Common myeloid progenitor, CD34-positive (primary cell): ENCODE measurements at places on chromosomes 11 and 22.

GRCh38 chr11:109439684-109440083 is 17.7 kb downstream of the C11orf87 start:
- no peak for DNase-seq

- no peak for DNase-seq
Observed at GRCh38 chr11:125327518-125328224, 163.1 kb downstream of the PKNOX2 start.

GRCh38 chr11:8243458-8243857 is 20.2 kb downstream of the LMO1 start:
- no peak for DNase-seq

GRCh38 chr11:65423516-65424204 is 1.1 kb downstream of the NEAT1 start:
- DNase-seq: peak; percentile 21

GRCh38 chr11:75342966-75343870 is 8.2 kb downstream of the ARRB1 start:
- DNase-seq: peak; percentile 45

GRCh38 chr11:76808171-76808570 is 25.0 kb downstream of the TSKU start:
- no peak for DNase-seq

DNA sequence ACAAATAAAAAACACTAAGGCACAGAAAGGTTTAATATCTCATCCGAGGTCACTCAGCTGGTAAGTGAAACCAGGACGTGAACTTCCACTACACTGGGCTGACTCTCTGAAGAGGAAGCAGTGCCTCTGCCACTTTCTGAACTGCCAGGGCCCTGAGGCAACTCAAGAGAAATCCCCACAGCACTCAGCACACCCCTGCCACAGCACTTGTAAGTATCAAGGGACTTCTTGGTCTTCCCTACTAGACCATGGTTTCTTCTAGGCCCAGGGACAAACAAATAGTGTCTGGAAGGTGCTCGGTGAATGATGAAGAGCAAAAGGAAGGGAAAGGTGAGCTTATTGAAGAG is 49.7 kb downstream of the RPL27A start:
- no peak for DNase-seq

DNA sequence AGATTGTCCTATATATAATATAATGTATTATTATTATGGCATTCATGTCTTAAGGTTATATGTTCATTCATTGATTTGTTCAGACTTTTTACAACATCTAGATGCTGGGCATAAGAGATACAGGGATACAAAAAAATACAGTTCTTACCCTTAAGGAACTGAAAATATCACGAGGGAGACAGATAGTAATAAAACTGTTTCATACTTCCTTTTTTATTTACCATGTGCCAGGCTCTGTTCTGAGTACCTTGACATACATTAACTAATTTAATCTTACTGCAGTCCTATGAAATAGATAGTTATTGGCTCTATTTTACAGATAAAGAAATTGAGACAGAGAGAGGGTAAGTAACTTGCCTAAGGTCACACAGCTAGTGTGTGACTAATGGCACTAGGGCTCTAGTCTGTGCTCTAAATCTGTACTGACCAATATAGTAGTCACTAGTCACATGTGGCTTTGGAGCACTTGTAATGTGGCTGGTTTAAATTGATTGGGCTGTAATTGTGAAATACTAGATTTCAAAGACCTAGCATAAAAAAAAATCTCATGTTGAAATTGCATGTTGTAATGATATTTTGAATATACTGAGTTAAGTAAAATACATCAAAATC is 21.3 kb downstream of the TRIM44 start:
- no peak for DNase-seq

- no peak for DNase-seq
Observed at GRCh38 chr11:130641876-130642275, 193.4 kb downstream of the ADAMTS15 start.

- DNase-seq: no peak
Observed at GRCh38 chr11:9008011-9008550, 4.3 kb upstream of the NRIP3 start.

GRCh38 chr22:31917227-31917921 is 27.0 kb upstream of the YWHAH start:
- DNase-seq: no peak

GRCh38 chr11:44743959-44744557 is 17.3 kb downstream of the TSPAN18 start:
- DNase-seq: no peak

DNA sequence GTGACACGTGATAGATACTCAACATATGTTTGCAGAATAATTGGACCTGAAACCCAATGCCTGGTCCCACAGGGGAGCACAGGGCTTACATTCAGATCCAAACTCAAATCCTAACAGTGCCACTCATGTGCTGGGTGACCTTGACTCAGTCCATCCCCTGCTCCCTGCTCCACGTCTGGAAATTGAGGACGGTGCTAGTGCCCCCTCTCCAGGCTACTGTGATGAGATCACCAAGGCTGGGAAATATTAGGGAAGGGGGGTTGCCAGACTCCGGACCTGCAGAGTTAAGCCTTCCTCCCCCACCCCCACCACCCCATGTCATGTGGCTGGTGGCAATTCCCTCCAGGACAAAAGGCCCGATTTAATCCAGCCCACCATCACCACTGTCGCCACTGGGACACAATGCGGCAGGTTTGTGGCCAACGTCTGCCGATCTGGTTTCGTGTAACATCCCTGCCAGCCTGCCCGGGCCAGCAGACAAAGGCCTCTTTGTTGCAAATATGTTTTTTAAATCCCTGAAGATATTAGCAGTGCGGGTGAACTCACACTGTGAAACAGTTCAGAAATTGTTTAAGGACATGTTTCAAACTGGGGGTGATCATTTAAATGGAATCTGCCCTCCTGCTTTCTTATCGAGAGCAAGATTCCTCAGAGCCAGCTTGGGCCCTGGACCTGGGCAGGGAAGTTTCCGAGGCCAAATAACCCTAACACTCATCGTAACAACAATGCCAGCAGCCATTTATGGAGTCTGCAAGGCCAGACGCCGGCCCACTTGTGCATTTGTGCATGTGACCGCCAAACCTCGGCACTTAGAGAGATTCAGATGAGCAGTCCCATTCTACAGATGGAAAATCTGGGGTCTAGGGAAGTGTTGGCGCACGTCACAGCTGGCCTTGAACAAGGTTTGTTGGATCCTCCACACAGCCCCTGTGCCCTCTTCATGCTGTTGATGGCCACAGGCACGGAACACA is 19.6 kb upstream of the MN1 start:
- no peak for DNase-seq

DNA sequence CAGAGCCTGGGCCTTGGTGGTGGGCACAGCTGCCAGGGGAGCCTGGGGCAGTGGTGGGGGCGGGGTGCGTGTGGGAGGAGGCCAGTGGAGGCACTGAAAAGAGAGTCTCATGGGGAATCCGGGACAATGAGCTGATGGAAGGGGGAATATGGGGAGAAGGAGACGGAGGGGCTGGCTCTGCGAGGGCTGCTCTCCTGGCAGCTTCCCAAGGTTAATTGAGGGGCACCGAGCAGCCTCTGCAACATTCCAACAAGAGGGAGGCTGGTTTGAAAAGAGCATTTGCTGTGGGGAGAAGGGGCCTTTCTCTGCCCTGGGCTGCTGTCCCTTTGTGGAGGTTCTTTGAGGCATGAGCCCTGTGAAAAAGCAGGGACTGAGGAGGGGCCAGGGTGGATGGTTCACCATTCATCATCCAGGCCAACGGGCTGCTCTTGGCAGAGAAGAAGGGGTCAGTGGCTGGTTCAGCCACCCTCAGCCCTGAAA is 9.4 kb upstream of the IGSF9B start:
- no peak for DNase-seq

GRCh38 chr11:128553662-128554362 is 33.5 kb downstream of the ETS1 start:
- no peak for DNase-seq

DNA sequence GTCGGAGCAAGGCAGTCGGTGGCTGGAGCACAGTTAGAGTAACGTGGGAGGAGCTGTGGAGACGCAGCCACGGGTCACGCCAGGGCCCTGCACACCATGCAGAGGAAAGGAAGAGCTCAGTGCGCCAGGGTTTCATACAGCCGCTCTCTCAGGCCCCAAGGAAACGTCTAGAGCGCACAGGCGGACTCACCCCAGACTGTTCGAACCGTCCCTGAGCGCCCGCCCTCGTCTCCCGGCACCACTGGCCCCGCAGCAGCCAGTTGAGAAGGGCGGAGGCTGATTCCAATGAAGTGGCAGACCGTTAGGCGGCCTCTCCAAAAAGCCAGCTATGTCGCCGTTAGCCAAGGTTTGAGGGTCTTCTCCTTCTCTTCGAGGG is 483 bp upstream of the HYLS1 start:
- DNase-seq: peak; percentile 64

DNA sequence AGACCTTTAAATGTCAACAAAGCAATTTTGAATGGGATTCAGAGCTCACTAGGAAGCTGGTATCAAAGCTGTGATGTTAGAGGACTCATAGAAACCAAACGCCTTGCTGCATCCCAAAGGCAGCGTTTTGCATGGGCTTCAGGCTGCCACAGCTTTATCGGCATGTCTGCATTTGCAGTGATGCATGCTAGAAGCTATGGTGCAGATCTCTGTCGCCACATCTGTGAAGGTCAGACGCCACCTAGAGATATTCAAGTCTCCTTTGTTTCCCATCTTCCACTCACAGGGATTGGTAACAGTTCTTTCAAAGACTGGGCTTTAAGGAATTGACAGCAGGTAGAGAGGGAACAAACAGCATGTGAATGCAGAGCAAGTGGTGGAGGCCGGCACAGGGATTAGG is 47.8 kb downstream of the NTM start:
- DNase-seq: no peak

- no peak for DNase-seq
Observed at GRCh38 chr11:64441127-64441526, 82.2 kb downstream of the RPS6KA4 start.

GRCh38 chr22:39621826-39622225 is 51.3 kb downstream of the CACNA1I start:
- no peak for DNase-seq

GRCh38 chr11:104163100-104164027 is 583 bp downstream of the PDGFD start:
- DNase-seq: peak; percentile 54

DNA sequence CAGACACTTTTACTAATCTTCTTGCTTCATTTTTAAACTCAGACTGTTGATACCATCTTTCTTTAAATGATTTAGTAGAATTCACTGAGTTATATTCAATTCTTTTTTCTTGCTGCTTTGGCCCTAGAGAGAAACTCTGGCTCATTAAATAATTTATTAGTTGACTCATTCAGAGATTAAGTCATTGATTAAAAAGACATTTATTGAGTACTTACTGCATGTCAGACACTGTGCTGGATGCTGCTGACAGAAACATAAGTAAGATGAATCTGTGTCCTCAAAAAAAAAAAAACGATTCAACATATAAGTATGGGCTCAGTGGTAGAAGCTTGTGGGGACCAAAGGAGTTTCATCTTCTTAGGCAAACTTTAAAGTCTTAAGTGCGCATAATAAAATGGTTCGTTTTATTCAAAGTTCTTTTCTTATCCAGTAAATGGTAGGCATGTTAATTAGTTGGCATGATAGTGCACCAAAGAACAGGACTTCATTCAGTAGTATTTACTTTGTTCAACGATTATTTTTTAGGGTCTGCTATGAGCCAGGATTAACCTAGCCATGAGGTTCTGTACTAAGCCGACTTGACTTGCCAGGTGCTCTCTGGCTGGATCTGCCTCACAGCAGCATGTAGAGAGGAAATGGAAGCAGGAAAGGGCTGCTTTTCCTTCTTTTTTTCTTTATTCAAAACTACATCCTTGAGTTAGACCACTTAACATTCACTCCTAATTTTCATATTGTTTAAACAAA is 281.0 kb upstream of the CTSC start:
- no peak for DNase-seq

- peak; percentile 75 for DNase-seq
Observed at GRCh38 chr22:39545386-39546365, 13.1 kb upstream of the RPS19BP1 start.

DNA sequence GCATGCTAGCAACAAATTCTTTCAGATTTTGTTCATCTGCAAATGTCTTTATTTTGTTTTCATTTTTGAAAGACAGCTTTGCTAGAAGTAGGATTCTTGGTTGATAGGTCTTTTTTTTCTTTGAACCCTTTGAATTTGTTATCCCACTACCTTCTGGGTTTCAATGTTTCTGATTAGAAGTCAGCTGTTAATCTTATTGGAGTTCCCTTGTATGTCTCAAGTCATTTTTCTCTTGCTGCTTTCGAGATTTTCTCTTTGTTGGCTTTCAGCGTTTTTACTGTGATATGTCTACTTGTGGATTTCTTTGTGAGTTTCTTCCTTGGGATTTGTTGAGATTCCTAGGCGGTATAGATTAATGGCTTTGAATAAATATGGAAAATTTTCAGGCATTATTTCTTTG is 27.2 kb upstream of the MS4A8 start:
- peak; percentile 4 for DNase-seq

GRCh38 chr22:26945565-26945964 is 288.2 kb downstream of the MIAT start:
- DNase-seq: no peak

DNA sequence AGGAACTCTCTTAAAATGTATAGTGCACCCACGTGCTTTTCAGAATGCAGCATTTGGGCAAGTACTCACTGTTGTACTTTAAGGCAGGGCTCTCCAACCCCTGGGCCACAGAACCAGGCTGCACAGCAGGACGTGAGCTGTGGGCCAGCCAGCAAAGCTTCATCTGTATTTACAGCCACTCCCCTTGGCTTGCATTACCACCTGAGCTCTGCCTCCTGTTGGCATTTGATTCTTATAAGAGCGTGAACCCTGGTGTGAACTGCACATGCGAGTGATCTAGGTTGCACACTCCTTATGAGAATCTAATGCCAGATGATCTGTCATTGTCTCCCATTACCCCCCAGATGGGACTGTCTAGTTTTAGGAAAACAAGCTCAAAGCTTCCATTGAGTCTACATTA is 3.0 kb downstream of the C11orf58 start:
- DNase-seq: no peak

GRCh38 chr11:126915430-126915829 is 85.1 kb downstream of the KIRREL3 start:
- DNase-seq: no peak

GRCh38 chr11:120224972-120225909 is 14.4 kb downstream of the OAF start:
- DNase-seq: peak; percentile 95

GRCh38 chr11:46463701-46464421 is 72.3 kb upstream of the CHRM4 start:
- DNase-seq: no peak

GRCh38 chr11:74676596-74676995 is 54.6 kb downstream of the CHRDL2 start:
- DNase-seq: no peak

GRCh38 chr11:73292525-73292894 is 15.6 kb upstream of the ARHGEF17 start:
- no peak for DNase-seq

GRCh38 chr11:102318469-102318868 is 1.2 kb downstream of the BIRC3 start:
- no peak for DNase-seq
